ENCODE measurements at places on chromosomes 7 and 10. TPM values are rescaled to one million over a fixed set of nuclear protein-coding genes. Genes with fewer than 3 reads are reported as not detected.
A peak's percentile ranks its signal among the peaks of the same experiment; 100 is the strongest.

DNA sequence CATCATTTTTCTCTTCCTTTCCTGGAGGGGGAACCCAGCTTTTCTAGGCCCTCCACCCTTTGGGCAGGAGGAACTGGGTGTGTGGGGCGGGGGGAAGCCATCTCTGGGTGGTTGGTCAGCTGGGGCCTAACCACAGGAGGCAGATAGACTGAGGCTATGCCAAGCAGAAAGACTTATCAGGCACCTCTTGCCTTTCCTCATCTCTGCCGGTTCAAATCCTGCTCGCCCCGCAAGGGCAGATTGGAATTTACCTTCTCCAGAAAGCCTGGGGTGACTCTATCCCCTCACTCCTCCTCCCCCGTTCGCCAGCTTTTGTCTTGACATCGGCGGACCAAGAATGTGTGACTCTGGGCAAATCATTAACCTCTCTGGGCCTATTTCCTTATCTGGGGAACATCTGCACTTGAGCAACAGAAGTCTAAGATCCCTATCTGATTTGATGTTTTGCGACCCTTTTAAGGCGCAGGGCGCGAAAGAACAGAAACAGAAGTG is 584 bp upstream of the GARS1 start:
- DNase-seq: no peak

GRCh38 chr7:141012696-141013344 is 1.9 kb downstream of the MRPS33 start:
- no peak for DNase-seq

- DNase-seq: no peak
Measured at GRCh38 chr10:6562221-6562620, 17.9 kb downstream of the PRKCQ start.

DNA sequence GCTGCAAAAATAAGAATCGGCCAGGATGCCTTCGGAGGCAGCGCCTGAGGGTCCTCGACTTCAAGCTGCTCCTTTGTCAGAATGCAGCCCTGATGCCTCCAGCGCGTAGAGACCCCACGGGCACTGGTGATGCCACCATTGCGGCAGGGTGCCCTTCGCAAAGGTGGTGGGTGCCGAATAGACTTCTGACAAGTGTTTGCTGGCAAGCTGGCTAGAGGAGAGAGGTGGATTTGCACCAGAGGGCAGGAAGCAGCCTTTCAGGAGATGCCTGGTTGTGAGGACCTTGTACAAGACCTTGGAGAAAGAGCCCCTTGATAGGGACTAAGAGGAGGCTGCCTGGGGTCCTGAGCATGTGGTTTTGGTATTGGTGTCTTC is 103.2 kb upstream of the PPIF start:
- DNase-seq: no peak

PDE6C gene
- total RNA-seq: not detected

ADAM22 gene
- total RNA-seq: 1.0 TPM

DNA sequence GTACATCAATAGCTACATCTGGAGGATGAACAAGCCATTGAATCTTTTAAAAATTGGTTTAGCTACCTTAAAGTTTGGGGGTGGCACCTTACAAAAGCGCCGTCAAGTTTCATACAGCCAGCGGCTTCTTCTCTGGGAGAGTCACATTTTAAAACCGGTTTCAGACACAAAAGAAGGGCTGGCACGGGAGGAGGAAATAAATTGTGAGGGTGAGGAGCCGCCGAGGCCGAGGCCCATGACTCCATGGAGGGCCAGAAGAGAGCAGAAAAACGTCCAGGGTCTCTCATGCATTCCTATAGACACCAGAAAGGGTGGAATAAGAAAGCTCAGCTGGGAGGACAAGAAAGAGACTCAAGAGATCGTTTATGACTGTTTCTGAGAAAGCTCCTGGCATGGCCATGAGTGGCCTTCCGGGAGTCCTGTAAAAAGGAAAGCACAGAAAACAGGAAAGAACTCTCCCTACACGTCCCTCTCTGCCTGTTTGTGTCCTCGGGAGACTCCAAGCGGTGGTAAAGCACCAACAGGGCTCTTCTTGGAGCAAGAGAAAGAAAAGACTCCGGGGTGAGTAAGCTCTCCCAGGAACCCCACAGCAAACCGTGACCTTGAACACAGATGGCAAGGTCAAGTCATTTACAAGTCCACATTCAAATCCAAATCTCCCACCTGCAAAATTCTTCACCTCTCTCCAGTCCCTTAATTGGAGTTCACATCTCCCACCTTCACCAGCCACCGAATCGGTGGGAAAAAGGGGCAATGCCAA is 1.8 kb downstream of the FRAT2 start:
- DNase-seq: no peak

- DNase-seq: peak; percentile 60
Measured at GRCh38 chr10:42988069-42988468, 88.8 kb upstream of the RET start.

FAM24B gene
- 2.7 TPM for total RNA-seq

PKD2L1 gene
- total RNA-seq: not detected

KMT2E gene
- 77.0 TPM for total RNA-seq

DNA sequence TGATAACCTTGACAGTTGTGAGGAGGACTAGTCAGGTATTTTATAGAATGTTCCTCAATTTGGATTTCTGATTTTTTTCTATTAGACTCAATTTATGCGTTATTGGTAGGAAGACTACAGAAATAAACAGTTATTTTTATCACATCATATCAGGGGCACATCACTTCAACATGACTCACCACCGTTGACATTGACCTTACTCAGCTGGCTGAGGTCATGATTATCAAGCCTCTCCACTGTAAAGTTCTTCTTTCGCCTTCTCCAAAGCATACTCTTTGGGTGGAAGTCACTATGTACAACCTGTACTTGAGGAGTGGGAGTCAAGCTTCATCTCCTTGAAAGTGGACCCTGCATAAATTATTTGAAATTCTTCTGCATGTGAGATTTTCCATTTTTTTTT is 194.3 kb upstream of the IGFBP3 start:
- no peak for DNase-seq

DNA sequence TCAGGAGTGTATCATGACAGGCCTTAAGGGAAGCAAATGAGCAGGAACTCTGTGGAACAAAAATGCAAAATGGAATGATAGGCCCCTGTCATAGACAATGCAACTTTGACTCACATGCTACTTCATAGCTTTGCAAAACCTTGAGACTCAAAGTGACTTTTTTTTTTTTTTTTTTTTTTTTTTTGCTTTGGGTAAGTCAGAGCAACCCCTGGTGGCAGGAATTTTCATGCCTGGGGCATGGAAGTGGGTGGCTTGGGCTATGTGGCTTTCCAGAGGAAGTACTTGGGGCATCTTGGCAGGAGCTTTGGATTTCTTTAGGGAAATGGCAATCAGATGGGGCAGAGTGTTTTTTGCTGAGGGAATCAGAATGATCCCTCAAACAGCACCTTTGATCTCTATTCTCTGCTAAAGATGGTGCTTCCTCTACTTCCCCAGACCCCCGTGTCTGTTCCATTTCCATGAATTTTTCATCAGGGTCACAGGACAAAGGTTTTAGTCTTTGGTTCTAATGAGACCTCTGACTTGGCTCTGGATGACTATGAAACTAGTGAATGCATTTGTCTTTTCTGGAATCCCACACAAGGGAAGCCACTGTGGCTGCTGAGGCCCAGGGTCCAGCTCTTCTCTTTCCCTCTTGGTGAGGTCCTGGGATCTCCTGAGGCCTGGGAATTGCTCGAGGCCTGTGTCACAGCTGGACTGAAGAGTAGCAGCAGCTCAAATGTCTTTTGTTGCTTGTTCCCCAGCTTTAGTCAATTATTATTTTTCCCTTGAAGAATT is 62.8 kb downstream of the TACC2 start:
- DNase-seq: no peak

RGS10 gene
- total RNA-seq: 31.4 TPM

- DNase-seq: no peak
Measured at GRCh38 chr7:146661435-146661834, 544.8 kb downstream of the CNTNAP2 start.

GRCh38 chr10:13924040-13924725 is 337.4 kb downstream of the PRPF18 start:
- DNase-seq: no peak

- DNase-seq: no peak
Measured at GRCh38 chr10:25556457-25556856, 377.6 kb upstream of the MYO3A start.

DYNC1I1 gene
- 11.0 TPM for total RNA-seq

- DNase-seq: no peak
Measured at GRCh38 chr7:138684340-138684739, 16.8 kb downstream of the SVOPL start.

DNA sequence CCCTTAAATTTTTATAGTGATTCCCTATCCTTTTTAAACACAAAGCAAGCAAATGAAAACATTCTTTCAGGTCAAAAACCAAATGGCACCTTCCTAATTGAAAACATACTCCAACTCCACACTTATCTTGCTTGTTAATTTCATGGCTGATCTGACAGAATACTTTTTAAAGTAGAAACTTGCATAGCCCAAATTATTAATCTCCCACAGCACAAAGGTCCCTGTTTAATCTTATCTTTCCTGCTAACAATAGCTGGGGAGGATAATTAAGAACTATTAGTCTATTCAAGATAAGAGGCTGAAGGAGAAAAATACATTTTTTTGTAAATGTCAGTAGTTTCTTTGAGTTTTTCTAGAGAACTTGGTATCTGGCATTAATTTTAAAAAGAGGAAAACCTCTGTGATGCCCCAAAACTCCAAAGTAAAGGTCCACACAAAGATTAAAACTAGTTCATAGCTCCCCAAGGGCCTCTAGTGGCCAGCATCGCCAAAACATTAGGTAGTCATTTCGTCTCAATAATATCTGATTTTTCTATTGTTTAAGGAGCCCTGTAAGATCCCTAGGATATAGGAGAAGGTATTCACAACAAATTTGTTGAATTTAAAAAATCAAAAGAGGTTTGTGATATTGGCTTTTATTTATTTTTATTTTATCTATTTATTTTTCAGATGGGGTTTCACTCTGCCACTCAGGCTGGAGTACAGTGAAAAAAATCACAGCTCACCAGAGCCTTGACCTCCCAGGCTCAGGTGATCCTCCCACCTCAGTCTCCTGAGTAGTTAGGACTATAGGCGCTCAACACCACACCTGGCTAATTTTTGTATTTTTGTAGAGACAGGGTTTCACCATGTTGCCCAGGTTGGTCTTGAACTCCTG is 14.7 kb downstream of the CDNF start:
- no peak for DNase-seq

DNA sequence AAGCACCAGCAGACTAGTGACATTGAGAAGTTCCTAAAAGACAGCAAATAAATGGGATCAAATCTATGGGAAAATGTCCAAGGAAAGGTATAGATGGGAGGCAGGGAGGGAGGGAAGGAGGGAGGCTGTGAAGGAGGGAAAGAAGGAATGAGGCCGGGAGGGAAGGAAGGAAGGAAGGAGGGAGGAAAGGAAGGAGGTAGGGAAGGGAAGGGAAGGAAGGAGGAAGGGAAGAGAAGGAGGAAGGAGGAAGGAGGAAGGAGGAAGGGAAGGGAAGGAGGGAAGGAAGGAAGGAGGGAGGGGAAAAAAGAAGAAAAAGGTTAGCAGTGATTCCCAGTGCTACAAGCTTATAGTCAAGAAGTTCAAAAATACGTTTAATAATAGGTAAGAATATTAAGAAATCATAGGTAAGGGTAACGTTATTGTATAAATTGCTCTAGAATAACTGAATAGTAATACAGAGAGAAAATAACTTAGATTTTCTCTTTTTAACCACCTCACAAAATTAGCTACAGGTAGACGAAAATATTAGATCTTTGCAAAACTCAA is 106.9 kb downstream of the LMBR1 start:
- no peak for DNase-seq

- no peak for DNase-seq
Measured at GRCh38 chr7:28041508-28042314, 138.9 kb downstream of the JAZF1 start.

TAS2R4 gene
- total RNA-seq: not detected

DNA sequence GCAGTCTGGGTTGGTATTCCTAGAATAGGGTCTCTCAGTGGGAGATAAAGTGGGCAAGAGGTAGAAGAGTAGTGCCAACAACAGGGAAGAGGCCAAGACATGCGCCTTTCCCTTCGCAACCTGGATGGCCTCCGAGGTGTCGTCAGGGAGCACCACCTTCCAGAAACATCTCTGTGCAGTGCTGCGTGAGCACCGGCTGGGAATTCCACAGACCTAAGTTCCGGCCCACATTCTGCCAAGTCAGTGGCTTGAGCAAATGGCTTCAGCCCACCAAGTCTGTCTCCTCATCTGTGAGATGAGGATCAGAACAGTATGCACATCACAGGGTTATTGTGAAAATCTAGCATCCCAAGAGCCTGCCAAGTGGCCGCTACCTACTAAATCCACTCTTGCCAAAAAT is 40.6 kb downstream of the CCDC3 start:
- no peak for DNase-seq

DNA sequence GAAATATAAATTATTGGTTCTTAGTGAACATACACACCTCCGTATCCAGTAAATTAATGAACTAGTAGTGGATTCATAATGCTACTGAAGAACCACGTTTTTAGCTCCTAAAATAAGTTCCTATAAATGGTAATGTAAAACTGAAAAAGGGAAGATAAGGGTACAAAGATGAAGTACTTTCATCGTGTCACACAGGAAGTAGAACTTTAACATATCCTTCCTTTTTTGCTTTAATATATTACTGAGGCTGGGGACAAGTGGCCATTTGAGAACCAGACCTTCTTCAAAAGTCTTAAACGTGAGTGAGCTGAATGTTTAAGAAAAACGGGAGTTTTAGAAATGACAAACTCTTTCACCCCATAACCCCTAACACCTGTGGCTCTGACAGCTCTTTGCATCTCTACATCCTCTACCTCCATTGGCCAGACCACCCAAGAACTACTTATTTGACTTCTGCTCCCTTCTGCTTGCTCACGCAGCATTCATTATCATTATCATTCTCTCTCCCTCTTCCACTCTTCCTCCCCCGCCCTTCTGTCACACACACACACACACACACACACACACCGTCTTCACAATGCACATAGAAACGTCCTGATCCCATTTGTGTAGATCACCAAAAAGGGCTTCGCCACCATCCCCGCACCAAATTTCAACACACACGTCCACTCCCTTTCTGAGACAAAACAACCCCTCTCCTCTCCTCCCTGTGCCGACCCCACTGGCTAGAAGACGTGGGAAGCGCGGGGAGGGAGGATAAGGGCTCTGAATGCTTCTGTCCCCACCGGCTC is 677 bp downstream of the SKAP2 start:
- DNase-seq: no peak

GRCh38 chr7:137073571-137074325 is 205.3 kb downstream of the CHRM2 start:
- DNase-seq: no peak

DNA sequence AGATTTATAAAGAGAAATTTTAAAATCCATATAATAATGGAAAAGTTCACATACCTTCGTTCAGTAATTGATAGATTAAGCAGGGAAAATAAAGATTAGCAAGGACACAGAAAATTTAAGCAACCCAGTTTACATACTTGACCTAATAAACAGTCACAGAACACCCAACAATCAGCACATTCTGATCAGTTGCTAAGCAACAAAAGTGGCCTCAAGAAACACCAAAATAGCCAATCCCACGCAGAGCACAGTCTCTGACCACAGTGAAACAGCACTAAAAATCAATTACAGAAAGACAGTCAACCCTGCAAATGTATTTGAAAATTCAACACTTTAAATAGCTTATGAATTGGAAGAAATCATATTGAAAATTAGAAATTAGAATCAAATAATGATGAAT is 39.3 kb upstream of the DRGX start:
- DNase-seq: no peak

FOXI2 gene
- total RNA-seq: 0.17 TPM
